NCI-H146 (cell line): ENCODE measurements at places on chromosomes 3 and 15.

GRCh38 chr3:11627612-11628011 lies 16.1 kb downstream of the VGLL4 start:
- no peak for DNase-seq

GRCh38 chr3:36428445-36428844 lies 48.1 kb downstream of the STAC start:
- DNase-seq, result no peak

DNA sequence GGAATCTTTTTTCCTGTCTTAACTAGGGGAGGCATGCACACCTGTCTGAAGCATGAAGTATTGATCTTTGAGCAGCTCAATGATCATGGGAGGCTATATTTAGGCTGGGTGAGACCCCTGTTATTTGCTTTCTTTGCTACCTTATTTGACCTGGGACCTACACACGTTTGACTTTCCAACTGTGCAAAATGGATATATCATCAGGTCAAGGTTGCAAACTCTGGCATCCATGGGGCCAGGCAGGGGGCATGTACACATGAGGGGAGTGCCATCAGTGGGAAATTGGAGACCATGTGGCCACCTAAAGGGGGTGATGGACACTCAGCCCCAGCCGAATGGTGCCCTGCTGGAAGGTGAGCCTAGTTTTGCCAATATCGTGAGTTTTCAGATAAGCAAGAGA lies 174.2 kb downstream of the FEZF2 start:
- DNase-seq, result no peak

GRCh38 chr15:35000511-35000910 lies 12.4 kb upstream of the ZNF770 start:
- no peak for DNase-seq

DNA sequence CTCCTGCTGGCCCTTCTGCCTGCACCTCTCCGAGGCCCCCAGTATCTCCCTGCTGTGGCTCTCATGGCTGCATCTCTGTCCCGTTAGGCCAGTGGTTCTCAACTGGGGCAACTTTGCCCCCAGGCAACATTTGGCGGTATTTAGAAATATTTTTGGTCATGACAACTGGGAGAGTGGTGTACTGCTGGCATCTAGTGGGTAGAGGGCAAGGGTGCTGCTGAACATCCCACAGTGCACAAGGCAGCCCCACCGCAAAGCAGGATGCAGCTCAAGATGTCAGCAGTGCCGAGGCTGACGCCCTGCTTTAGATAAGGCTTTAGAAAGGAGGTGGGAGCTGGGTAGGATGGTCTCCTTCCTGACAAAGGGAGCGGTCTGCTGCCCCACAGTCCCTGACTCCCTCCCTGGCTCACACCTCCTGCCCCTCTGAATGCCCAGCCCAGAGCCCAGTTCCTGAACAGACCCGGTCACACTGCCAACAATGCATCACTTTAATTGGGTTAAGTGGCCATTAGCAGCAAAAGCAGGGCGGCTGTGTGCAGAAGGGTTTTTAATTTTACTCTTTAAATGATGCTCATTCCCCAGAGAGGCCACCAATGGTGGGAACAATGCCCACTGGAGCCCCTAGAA lies 68.8 kb upstream of the TMEM115 start:
- no peak for DNase-seq

DNA sequence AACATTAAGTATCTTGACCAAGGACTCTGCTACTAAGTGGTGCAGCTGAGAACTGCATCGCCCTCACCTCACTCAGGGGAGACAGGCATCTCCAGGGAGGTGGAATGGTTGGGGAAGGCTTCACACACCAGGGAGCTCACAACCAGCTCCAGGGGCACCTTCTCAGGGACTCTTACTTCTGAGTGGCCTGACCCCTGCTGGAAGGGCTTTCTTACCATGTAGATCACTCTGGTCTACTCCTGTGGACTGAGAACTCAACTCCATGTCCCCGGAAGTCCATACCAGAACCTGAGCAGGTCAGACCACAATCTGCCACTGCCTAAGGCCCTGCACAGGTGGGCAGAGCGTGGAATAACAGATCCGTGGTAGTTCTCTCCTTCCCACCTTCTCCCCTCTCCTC lies 140.5 kb downstream of the TLE3 start:
- DNase-seq, result no peak

DNA sequence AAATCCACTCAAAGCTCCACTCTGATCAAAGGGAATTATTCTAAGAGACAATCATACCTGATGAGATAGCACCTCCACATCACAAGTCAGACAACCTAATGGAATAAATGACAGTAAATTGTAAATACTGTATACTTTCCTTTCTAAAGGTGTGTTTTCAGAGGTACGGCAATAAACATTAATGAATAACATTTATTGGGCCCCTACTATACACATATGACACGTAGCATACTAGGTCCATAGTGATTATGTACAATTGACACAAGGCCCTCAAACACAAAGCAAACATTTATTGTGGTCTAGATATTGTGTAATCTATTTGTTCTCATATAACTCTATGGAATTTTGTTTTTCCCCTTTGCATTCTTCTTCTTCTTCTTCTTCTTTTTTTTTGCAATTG lies 429.8 kb downstream of the FOXP1 start:
- DNase-seq, result no peak

DNA sequence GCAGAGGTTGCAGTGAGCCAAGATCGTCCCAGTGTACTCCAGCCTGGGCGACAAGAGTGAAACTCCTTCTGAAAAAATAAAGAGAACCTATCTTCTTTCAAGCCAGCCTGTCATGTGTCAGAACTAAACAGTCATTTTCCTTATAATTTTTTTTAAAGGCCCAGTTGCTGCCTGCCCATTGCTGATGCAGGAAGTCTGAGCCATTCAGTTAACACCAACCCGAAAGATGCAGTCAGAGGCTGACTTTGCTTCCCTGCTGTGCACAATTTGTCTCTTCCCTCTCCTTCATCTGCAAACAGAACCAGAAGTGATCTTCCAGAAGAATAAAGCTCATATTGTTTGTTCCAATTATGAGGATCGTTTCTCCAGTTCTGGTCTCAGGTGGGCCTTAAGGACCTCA lies 220.6 kb downstream of the SLCO3A1 start:
- DNase-seq, result peak; percentile 22

- peak; percentile 61 for DNase-seq
Measured at GRCh38 chr15:74130155-74130848, at the start of gene ISLR2. Gene ISLR2, plus strand, starts transcription at chr15:74130586. Its CDS starts 2,169 bp downstream, at chr15:74132755.

DNA sequence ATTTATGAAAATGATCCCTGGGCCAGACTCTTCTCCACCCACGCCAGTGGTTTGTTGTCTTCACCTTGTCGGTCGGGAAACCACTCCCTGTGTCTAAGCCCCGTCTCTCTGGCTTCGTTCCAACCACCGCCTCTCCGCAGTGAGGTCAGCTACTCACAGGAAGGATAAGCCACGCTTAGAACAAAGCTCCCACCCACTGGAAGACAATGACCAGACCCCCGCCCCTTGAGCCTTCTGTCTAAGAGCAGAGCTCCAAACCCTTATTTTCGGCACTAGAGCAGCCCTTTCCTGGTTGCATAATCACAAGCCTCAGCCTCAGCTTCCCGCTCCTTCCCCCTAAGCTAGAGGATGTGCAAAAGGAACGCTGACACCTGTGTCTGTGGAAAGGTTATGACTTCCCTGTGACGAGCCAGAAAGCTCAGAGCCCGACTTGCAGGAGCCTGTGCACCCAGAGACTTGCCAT lies 114.9 kb upstream of the MEF2A start:
- DNase-seq, result peak; percentile 65

DNA sequence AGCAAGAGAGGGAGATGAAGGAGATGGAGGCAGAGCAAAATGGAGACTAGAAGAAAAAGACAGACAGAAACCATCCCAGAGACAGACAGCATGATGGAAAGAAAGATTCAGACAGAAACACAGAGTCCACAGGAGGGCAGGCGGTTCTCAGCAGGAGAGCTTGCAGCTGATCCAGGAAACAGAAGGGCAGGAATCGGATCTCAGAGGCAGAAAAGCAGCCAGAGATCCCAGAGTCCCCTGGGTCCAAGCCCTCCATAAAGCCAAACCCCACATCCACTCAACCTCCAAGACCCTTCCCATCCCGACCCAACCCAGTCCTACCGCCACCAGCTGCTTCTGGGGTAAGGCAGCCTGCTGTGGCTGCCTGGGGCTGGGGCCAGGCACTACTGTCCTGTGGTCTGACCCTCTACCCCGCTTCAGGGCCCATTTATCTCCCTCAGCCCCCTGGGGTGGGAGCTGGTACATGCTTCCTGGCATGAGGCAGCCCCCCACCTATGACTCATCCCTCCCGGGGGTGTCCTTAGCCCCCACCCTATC lies at the start of gene UCN2:
Gene UCN2, minus strand, starts transcription at position 400 of the 537 bp plus-strand sequence. CDS start 657 bp downstream, outside the sequence.
- peak; percentile 26 for DNase-seq

DNA sequence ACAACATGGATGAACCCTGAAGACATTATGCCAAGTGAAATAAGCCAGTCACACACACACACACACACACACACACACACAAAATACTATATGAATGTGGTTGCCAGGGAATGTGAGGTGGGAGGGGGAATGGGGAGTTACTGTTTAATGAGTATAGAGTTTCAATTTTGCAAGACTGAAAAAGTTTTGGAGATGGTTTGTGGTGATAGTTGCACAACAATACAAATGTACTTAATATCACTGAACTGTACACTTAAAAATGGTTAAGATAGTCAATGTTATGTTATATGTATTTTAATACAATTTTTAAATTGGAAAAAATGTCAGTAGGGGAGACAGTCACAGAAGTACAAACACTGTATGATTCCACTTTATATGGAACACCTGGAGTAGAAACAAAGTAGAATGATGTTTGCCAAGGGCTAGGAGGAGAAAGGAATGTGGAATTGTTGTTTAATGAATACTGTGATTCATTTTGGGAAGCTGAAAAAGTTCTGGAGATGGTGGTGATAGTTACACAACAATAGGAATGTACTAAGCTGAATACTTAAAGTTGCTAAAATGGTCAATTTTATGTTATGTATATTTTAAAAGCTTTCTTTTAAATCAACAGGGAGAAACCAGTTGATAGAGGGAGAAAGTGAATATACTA lies 76.6 kb downstream of the RPL39L start:
- DNase-seq, result no peak

DNA sequence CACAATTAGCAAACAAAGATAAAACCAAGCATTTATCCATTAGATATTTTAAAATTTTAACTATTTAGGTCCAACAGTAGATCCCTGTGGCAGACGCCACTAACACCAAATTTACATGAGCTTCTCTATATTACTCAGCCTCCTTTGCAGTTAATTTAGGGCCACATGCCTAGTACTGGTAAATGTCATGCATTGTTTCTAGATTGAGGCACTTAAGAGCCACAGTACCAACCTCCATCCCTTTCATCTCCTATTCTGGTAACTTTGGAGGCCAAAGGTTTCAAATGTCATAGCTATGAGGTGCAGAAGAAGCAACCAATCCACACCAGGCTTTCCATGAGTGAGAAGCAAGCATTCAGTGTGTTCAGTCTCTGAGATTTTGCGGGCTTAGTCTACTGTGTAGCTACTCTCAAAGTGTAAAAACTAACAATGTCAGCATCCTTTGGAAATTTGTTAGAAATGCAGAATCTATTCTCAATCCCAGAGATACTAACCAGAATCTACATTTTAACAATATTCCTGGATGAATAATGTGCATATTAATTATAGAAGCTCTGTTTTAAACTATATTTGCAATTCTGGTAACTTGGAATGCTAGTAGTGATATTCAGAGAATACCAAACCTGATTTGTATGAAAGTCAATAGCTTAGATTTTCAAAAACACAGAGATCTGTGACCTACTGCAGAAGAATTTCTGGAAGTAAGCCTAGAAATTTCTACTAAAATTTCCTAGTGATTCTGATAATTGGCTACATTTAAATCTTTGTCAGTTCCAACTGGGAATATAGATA lies 206.3 kb upstream of the CD96 start:
- no peak for DNase-seq
